ELF-1 (cell line): ENCODE measurements at places on chromosomes 3 and 15.

- DNase-seq = no peak
Measured at GRCh38 chr3:64954995-64955636, 267.3 kb upstream of the ADAMTS9 start.

DNA sequence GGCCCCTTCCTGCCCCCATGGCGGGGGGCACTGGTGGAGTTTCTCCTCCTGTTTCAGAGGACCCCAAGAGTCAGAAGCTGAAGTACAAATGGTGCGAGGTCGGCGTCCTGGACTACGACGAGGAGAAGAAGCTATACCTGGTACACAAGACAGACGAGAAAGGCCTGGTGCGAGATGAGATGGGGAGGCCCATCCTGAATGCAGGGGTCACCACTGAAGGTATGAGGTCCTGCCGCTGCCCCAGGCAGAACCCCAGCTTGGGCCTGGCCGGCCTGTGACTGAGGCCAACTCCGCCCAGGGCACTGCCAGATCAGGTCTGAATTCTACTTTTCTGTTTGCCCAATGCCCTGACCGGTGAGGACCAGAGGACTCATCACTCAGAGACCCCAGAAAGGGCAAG is 15.0 kb downstream of the DNAH1 start:
- DNase-seq = no peak

DNA sequence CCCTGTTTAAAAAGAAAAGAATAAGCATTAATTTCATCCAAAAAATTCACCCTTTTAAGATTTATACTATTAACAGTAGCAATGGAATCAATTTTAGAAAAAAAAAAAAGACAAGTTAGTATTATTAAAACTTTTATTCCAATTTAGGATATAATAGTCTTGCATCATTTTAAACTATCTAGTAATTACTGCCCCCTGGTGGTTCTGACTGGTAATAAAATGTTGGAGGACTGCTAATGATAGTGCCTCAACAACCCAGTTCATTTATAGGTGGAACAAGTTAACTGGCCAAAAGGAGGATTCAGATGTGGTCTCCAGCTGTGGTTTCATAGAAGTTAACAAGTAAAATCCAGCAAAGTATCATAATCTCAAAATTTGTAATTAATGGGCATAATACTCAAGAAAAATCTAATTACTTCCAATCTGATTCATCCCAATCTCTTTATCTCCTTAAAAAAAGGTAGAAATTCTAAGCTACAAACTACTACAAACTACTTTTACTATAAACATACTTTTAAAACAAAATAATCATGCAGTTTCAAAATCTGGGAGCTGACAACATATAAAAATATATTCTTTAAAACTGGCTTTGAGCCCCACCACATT is 30.7 kb upstream of the WDR49 start:
- no peak for DNase-seq

GRCh38 chr3:106007512-106007911 is 138.7 kb upstream of the CBLB start:
- DNase-seq = no peak

GRCh38 chr15:57391537-57391936 is 15.2 kb downstream of the CGNL1 start:
- DNase-seq = no peak

DNA sequence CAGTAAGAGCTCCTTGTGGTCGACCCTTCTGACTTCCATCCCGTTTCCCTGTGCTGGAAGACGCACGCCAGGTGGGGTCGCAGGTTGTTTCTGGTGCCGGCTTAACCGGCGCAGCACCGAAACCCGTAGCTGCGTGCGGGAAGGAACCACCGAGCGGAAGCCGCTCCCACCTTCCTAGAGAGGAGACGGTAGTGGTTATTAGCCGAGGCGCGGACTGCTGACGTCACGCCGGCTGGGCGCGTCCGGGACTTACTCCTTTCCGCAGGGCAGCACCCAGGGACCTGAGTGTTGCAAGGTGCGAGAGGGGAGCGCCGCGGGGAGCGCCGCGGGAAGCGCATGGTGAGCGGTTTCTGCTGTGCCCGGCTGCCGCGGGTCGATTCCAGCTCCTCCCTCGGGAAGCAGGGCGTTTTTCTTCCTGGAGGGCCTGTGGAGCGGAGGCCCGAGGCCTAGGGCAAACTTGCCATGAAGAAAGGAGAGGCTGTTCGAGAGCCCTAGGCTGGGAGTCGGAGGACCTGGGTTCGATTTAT is at the start of gene ZNF501:
TSS of gene ZNF501 (plus strand) at position 252 of the 527 bp plus-strand sequence. CDS start 4,787 bp downstream, outside the sequence.
- peak; percentile 97 for DNase-seq
